T-helper 17 cell (primary cell): ENCODE measurements at places on chromosomes 1 and 21.

DNA sequence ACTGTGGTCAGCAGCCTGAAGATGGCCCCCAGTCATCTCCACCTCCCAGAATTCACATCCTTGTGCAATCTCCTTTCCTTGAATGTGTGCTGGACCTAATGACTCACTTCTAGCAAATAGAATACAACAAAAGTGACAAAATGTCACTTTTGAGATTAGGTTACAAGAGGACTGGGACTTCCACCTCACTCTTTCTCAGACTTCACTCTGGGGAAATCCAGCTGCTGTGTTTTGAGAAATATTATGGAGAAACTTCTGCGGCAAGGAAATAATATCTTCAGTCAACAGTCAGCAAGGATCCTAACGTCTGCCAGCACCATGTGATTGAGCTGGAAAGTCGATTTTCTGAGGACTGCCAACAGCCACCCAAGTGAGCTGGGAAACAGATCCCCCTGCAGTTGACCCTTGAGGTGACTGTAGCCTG lies 70.5 kb upstream of the GADD45A start:
- DNase-seq, result no peak

DNA sequence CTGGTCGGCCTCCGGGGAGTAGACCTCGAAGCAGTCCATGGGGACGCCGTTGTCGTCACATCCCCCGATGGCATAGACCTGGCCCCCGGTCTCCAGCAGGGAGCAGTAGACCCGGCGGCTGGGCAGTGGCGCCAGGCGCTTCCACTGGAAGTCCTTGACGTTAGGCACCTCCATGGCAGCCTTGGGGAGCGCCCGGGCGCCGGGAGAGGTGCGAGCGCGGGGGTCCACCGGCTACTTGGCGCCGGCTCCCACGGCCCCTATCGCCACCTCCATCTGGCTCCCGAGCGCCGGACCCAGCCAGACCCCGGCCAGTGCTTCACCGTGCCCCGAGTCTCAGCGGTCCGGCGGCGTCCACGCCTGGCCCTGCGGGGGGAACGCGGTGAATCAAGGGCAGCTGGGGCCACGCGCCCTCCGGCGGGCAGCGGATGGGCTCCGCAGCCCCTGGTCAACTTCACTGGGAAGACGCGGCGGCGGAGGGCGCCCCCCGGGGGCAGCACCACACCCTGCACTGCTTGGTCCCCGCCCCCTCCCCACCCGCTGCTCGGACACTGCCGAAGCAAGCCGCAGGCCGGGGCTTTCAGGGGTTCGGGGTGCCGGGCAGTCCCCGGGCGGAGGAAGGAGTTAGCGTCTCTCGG lies 13.2 kb downstream of the KLHDC8A start:
- DNase-seq, result no peak

DNA sequence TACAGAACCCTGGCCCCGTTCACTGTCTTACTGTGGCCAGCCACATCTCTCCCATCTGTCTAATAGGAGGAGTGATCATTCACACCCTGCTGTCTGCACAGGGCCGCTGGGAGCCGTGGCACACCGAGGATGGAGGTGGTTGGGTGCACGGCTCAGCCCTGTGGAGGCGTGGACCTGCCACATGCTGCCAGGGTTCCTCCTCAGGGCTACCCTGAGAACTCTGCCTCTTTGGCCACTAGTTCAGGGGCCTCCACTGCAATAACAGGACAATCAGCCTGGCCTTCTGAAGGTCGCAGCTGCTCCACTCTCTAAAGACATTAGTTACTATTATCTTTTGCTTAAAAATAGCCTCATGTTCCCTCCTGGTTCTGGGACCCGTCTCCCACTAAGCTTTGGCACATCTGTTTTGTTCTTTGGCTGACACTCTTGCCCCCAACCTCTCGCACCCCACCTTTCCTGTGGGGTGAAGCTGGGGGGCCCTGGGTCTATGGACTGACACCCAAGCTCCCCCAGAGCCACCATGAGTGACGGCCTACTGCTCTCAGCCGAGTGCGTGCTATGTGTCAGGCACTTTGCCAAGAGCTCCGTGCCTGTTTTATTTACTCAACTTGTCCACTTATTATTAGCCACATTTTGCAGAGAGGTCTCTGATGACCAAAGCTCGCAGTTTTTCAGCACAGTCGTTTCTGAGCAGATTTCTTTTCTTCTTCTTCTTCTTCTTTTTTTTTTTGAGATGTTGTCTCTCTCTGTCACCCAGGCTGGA lies 66.3 kb downstream of the ARHGEF10L start:
- no peak for DNase-seq

DNA sequence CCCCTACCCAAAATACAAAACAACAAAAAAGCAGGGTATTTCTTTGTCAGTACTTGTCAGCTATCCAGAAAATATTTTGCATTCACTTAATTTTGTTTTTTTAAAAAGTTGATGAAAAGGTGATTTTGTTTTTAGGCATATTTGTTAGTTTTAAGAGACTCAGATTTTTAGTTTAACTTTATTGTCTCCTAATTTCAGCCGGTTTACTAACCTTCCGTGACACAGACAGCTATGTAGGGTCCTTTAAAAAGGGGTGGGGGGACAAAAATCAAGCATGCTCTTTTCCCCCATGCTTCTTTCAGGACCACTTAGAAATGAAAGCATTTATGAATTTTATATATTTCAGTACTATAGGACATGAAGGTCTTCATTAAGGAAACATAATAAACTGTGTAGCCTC lies 1.6 kb downstream of the PBX1 start:
- DNase-seq, result no peak

- no peak for DNase-seq
Observed at GRCh38 chr21:35236090-35236489, 187.0 kb upstream of the RUNX1 start.

GRCh38 chr21:25822981-25823380 lies 88.2 kb downstream of the GABPA start:
- no peak for DNase-seq

DNA sequence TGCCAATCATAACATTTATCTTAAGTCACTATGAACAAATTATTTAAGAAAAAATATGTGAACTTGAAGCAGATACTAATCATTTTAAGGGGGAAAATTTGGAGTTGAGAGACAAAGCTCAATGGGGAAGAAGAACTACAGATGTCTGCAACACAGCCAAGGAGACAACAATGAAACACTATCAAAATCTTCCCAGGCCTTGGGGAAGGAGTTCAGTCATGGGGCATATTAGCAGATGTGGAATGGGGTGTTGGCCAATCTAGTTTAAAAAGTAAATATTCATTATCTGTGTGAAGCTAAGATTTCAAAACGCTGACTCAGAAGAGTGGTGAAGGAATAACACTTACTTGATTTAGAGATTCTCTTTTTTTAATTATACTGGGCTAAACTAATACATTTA lies 671.6 kb upstream of the ZP4 start:
- no peak for DNase-seq

- DNase-seq, result no peak
Observed at GRCh38 chr1:76038287-76039004, 36.1 kb upstream of the ST6GALNAC3 start.

GRCh38 chr1:151504252-151504651 lies 6.9 kb upstream of the CGN start:
- DNase-seq, result no peak

GRCh38 chr1:94799206-94799605 lies 21.0 kb upstream of the SLC44A3 start:
- no peak for DNase-seq

GRCh38 chr1:17419626-17420328 lies 19.7 kb downstream of the RCC2 start:
- peak; percentile 55 for DNase-seq

DNA sequence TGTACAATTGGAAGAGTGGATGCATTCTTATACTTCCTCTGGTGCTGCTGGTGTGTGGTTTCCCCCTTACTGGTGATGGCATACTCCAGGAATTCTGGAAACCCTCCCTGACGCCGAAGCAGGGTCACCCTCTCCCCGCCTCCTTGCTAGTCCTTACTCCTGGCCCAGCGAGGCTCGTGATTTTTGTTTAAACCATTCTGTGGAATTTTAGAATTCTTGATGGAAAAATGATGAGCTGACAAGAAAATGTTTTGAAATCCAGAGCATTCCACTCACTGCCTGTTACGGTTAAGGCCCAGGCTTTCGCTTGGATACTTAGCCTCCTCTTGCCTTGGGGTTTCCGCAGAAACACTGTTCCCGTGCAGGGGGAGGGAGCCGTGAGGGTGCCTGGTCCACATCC lies 41.1 kb downstream of the IL6R start:
- no peak for DNase-seq
